Retina (tissue), 1 donor: ENCODE measurements at places on chromosomes 7 and 10.

GRCh38 chr10:14609178-14609577 lies 165.5 kb downstream of the FAM107B start:
- DNase-seq, result no peak

- DNase-seq, result no peak
These were observed 86.7 kb downstream of the ADCY1 start for GRCh38 chr7:45660901-45661211.

DNA sequence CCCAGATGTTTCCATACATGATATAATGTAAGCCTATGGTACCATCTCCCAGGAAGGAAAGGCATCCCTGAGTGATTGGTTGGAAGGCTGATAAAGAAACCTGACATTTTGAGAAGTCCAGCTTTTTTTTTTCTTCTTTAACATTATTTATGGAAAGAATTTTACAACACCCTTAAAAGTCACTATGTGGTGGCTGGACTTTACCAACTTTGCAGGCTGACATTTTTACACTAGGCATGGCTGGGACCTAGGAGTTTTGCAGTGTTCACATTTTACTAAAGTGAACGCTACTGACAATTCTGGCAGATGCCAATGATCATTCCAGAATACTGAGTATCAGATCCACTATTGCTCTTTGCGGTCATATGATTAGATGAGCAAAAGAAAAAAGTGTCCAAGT lies 239.9 kb downstream of the GLI3 start:
- no peak for DNase-seq

DNA sequence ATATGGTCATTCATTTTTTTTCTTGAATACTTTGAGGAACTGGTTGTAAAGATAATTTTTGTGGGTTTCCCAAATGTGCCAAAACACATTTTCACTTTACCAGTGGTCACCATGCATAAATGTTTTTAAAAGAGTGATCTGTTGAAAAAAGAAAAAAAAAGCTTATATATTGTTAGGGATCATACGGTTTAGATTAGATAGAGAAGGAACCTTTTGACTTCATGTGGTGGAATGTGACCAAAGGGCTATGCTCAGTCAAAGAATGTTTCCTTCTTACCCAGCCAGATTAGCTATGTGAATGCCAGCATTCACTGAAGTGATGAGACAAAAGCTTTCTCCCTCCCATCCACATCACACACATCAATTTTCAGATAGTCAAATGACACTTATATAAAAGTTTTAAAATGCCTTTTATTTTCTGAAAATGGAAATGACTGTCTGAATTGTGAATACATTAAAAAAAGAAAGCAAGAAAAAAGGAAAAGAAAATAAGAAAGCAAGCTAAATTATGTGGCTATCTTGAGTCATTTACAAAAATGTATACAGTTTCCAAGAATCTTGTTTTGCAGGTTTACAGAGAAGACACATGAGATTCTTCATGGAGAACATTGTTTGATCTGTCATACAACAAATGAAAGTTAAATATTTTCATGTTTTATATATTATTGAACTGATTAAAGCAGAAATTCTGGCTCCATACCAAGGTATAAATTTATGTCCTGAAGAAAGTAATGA lies 8.6 kb upstream of the CPED1 start:
- no peak for DNase-seq

DNA sequence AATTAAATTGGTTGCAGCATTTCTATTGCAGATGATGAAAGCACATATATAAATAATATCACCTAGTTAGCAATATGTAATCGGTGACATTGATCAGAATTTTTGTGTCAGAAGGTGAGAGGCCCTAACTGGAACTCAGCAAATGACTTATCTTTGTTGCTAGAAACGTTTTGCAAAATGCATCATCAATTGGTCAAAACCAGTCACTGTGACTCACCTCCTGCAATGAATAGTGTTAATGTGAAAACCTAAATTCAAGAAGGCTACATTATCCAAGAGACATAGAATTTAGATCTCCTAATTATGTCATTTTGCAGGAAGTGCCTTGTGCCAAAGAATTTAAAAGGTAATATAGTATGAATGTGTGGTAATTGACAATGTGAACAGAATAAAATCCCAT lies 9.8 kb upstream of the PNLIPRP3 start:
- DNase-seq, result no peak

DNA sequence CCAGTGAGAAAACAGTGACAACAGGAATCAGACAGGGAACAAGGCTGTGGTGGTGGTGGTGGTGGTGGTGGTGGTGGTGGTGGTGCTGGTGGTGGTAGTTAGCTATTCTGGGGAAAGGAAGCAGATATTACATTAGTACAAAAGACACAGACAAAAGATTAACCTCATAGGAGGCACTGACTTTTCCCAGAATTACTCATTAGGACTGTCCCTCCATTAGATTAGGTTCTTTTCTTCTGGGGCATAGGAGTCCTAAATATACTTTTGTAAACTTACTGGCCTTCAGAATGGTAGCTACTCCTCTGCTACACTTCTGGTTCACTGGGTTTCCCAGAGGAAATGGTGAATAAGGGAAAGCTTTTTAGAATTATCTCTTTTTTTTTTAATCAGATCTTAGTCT lies 156.6 kb upstream of the SEMA3D start:
- no peak for DNase-seq

GRCh38 chr7:90843472-90843871 lies 247.4 kb downstream of the CDK14 start:
- no peak for DNase-seq
